ENCODE measurements at places on chromosomes 12 and 14. TPM values are rescaled to one million over a fixed set of nuclear protein-coding genes. Genes with fewer than 3 reads are reported as not detected.

DNA sequence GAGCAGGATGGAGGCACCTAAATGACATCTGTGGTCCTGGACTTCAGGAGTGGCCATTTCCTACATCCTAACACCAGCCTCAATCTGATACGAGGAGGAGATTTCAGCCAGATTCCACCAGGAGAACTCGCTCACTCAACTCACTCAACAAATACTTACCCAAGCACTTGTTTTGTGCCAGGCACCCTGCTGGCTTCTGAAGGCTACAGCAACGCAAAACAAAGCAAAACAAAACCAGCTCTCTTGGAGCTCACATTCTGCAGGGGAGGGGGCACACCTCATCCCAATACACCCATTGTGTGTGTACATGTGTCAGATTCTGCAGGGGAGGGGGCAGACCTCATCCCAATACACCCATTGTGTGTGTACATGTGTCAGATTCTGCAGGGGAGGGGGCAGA is 144.8 kb downstream of the PIWIL1 start:
- DNase-seq, result no peak

DNA sequence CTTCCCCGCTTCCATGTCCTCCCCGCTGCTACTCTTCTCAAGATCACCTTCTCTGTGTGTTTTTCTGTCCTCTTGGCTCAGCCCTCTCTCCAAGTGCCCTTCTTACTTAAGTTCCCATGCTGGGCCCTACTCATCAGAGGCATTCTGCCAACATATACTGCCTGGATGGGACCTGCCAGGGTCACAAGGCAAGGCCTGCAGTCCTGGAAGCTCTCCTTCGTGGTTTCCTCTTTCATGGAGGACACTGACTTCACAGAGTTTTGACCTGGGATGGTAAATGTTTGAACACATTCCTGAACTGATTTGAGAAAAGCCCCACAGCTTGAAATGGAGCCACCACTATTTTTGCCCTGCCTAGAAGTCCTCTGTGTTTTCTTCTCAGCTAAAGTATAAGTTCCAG is 140.9 kb downstream of the TMEM30B start:
- no peak for DNase-seq

DNA sequence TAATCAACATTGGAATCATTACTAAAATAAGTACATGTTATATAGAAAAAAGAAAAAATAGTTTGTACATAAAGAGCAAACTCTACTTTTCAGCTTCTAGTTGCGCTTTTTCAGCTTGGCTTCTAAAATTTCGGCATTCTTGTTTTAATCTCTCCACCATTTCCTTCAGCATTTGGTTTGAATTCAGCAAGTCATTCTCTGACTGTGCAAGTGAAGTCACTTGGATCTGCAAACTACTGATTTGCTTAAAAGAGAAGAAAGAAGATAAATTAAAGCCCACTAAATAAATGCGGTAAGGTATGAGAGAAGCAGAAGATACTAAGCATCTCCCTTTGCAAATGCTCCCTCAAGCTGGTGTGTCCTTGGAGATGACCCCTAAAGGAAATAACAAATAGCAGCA is 126.3 kb downstream of the CEP83 start:
- no peak for DNase-seq

- DNase-seq, result no peak
Observed at GRCh38 chr12:80100591-80100990, 1.3 kb downstream of the OTOGL start.

DNA sequence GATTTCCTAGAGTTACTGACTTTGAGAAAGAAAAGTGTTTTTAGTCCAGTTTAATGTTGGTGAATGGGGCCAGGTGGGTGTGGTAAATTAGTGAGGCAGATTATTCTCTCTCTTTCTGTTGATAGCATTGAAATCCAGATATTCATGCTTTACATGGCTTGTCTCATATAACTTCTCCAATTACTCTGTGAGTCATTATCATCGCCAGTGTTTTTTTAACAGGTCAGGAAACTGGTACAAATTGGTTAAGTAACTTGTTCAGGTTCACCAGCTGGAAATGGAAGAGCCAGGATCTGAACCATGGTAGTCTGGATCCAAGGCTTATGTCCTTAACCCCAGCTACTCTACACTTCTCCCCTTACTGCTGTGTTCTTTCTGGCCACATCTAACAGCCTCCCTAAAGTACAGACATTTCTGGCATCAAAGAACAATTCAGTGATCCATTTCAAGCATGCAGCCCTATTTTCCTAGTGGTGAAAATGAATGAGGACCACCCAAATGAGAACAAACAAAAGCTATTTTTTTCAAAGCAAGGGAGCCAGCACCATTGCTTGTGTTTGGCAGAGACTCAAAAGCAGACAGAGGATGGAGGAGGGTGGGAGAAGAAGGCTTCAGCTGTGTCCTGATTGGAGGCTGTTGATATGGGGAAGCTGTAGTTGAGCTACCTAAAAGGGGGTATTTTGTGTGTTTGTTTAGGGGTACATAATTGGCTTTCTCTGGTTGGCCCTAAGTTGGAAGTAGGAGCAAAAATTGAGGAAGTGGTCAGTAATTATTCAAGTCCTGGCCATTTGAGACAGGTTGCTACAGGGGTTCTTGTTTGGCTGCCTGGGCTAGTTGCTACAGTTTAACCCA is 1.7 kb downstream of the IRAK3 start:
- DNase-seq, result peak; percentile 46

GRCh38 chr14:91419451-91419850 is 1.8 kb upstream of the CCDC88C start:
- DNase-seq, result no peak

DNA sequence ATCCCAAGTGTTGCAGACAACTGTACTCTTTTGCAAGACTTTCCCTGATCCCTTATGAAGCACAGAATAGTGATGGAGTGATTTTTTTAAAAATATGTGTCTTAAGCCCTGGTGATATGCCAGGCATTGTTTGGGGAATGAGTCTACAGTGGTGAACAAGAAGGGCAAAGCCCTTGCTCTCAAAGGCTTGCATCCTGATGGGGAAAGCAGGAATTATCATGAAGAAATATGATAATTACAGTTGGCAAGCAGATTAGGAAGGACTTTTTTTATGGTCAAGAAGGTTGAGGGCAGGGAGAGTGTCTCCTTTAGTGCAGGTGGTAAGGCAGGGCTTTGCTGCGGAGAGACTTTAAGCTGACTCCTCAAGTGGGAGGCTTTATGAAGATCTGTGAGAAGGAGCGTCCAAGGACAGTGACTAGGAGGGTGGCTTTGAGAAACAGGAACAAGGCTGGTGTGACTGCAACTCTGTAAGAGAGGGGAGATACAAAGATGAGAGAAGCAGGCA is 100.2 kb downstream of the SYNE2 start:
- DNase-seq, result peak; percentile 24

- DNase-seq, result no peak
Observed at GRCh38 chr12:213527-213932, 427 bp downstream of the SLC6A12 start.

The CCDC196 gene
- total RNA-seq, result not detected

The SMCO3 gene
- total RNA-seq, result not detected

The PPM1H gene
- total RNA-seq, result 1.6 TPM

The PTHLH gene
- 0.63 TPM for total RNA-seq

The ASB2 gene
- total RNA-seq, result not detected

The SETD3 gene
- 50.3 TPM for total RNA-seq
